ENCODE measurements at places on chromosomes 3 and 15.

GRCh38 chr3:85862893-85863455, 904.2 kb downstream of the CADM2 start:
- no peaks in the 10 kb centered on the region for H3K27me3 ChIP-seq
- DNase-seq: no peak
- no peaks in the 10 kb centered on the region for H3K36me3 ChIP-seq

- no peak for DNase-seq
- no peaks in the 10 kb centered on the region for H3K36me3 ChIP-seq
Measured at GRCh38 chr3:127789990-127790881, 32.1 kb downstream of the MGLL start.

DNA sequence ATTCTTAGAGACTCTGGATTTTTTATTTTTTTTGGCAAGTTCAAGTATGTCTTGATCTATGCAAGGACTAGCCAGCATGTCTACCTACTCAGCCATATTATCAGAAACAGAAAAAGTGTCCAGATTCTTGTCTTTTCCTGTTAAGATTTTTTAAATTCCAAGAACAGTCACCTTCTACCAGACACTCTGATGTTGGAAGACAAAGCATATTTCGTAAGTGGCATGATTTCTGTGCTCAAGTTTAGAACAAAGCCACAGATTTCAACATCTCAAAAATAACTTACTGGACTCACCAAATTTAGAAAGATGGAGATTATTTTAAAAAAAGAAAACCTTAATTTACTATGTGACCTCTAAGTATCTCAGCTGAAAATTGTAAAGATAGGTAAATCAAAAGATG, 61.9 kb downstream of the GOLGA6L7 start:
- no peak for DNase-seq
- H3K4me1 ChIP-seq: no peaks in the 10 kb centered on the region
- peaks cover 3% of the 10 kb centered on the region for H3K27me3 ChIP-seq
- no peak overlapping the region for H3K4me3 ChIP-seq
- H3K36me3 ChIP-seq: no peaks in the 10 kb centered on the region

DNA sequence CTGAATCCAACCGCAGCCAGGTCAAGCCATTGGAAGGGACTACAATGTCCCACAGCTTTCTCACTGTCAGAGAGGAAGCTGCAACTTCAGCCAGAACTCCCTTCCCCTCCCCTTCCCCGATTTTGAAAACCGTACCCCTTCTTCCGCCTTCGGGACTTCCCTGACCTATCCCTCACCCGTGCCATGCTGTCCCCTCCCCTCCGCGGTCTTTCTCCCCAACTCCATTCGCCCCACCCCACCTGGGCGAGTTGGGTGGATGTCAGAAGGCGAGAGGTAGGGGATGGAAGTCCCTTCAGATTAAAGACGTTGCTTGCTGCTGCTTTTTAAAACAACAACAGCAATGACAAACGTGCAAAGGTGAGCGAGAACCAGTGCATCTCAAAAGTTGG, 723 bp downstream of the CPNE4 start:
- H3K4me1 ChIP-seq: no peaks in the 10 kb centered on the region
- no peak overlapping the region for H3K27ac ChIP-seq
- no peak overlapping the region for H3K4me3 ChIP-seq
- peaks cover 15% of the 10 kb centered on the region for H3K27me3 ChIP-seq
- DNase-seq: no peak
- H3K36me3 ChIP-seq: no peaks in the 10 kb centered on the region

DNA sequence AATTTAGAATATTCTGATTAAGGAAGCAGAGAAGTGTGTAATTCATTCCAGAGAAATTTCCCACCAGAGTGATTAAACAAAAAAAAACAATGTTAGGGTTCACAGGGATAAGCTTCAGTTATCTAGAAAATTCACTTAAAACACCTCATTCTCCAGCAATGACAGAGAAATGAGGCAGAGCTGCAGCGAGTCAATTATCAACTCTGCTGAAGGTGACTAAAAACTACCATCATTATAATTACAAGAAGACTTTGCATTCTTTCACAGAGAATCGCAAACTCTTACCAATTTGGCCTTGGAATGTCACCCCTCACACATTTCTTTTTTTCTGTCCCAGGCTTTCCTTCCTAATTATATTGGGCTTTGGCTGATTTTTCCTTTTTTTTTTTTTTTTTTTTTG, 117.1 kb downstream of the RAB11A start:
- no peak for DNase-seq
- H3K4me1 ChIP-seq: no peaks in the 10 kb centered on the region
- H3K36me3 ChIP-seq: no peaks in the 10 kb centered on the region
- peaks cover 11% of the 10 kb centered on the region for H3K27me3 ChIP-seq
- H3K27ac ChIP-seq: no peak overlapping the region

DNA sequence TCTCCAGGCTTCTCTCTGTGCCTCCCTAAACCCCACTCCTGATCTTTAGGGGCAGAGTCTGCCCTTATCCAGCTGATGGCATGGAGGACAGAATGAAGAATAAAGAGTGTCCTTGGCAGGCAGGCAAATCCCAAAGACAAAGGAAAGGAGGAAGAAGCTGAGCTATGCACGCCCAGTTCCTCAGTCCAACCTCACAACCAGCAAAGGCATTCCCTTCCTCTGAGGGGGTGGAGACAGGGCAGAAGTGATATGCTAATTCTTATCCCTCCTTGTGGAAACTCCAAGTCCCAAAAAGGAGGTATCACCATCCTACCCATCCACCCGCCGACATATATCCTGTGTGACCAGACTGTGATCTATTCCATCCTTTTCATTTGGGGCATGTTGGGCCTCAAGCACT, 10.5 kb upstream of the CCDC54 start:
- H3K4me3 ChIP-seq: no peak overlapping the region
- no peaks in the 10 kb centered on the region for H3K36me3 ChIP-seq
- no peaks in the 10 kb centered on the region for H3K4me1 ChIP-seq
- H3K27me3 ChIP-seq: no peaks in the 10 kb centered on the region
- H3K27ac ChIP-seq: no peak overlapping the region

DNA sequence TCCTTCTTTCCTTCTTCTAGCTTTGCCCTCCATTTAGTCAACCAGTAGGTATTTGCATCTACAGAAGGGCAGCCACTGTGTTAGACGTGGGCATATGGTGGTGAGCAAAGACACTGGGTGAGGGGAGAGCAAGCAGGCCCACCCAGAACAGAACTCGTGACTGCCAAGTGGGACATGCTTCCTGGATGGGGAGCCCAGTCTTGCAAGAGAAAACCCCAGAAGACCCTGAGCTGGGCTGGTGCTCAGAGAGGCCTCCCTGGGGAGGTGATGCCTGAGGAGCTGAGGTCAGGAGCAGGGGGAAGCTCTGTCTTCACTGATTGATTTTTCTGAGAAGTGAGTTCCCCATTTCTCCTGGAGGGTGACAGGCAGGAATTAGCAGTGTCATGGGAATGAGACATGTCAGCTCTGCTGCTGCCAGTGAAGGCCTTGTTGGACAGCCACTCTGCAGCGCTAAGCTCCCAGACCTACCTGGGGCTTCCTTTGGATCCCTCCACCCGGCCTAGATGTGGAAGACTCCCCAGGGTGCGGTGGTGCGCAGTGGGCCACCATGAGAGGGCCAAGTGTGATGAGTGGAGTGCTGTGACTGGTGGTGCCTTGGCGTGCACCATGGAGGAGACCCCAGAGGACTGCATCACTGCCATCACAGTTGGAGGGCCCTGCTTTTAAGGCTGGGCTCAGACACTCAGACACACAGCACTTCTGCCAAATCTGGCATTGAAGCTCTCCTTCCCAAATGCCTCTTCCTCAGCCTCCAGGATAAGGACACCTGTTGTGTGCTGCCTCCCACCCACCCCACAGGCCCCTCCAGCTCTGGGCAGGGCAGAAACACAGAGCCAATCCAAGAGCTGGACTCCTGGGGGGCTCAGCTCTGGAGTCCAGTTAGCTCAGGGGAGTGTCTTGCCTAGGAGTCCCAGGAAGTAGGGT, 40.0 kb upstream of the TOPBP1 start:
- H3K27ac ChIP-seq: no peak overlapping the region
- no peaks in the 10 kb centered on the region for H3K4me1 ChIP-seq
- DNase-seq: no peak
- no peaks in the 10 kb centered on the region for H3K27me3 ChIP-seq
- no peak overlapping the region for H3K4me3 ChIP-seq
- no peaks in the 10 kb centered on the region for H3K36me3 ChIP-seq

DNA sequence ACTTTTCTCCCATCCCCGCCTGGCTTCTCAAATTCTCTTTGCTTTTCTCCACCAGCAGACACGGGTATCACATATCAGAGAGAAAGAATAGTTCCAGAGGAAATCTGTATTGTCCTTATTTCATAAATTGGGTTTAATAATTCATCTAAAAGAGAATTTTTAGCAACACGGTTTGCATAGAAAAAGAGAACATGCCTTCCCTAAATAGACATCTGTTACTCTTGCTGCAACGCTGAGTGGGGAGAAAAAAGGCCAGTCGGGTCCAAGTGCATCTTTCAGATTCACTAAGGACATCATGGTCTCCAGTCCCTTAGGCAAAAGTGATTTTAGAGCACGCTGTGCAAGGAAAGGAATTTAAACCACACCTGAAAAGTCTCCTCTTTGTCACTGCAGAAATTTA, 201.3 kb downstream of the ABHD5 start:
- no peaks in the 10 kb centered on the region for H3K4me1 ChIP-seq
- no peak overlapping the region for H3K4me3 ChIP-seq
- H3K27me3 ChIP-seq: peaks cover 9% of the 10 kb centered on the region
- no peaks in the 10 kb centered on the region for H3K36me3 ChIP-seq
- H3K27ac ChIP-seq: no peak overlapping the region
- DNase-seq: no peak

- peaks cover 18% of the 10 kb centered on the region for H3K4me1 ChIP-seq
- no peak overlapping the region for H3K27ac ChIP-seq
- DNase-seq: no peak
- no peaks in the 10 kb centered on the region for H3K36me3 ChIP-seq
Measured at GRCh38 chr3:72481542-72481941, 366.7 kb downstream of the SHQ1 start.

DNA sequence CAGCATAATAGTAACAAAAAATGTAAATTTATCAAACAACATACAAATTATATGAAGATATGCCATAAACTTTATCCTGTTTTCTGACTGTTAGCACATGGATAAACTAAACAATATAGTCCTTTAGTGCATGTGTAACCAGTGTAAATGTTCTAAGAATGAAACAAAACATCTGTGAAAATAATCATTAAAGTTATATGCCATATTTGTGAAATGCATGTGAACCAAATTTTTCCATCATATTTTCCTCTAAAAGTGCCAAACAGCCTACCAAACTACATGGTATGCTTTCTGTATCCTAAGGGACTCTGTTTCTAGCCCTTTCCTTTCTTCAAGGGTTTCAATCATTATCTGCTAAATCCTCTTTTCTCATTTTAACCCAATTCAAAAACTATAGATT, 23.9 kb upstream of the RSL24D1 start:
- no peaks in the 10 kb centered on the region for H3K27me3 ChIP-seq
- H3K36me3 ChIP-seq: no peaks in the 10 kb centered on the region
- H3K4me3 ChIP-seq: no peak overlapping the region
- no peaks in the 10 kb centered on the region for H3K4me1 ChIP-seq
- H3K27ac ChIP-seq: no peak overlapping the region

DNA sequence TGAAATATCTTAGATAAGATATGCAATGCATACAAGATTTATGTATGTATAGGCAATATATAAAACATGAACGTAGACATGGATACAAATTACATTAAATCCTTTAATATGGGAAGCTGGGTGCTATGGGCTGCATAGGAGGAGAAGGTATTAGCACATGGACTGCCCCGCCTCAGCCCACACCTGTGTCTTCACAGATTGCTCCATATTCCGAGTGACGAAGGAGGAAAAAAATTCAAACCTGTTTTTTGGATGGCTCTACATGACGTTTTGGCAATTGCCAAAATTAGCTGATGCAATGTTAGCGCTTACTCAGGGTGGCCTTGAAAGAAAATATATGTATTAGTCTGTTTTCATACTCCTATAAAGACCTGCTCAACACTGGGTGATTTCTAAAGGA, 223.4 kb upstream of the SLCO3A1 start:
- no peaks in the 10 kb centered on the region for H3K36me3 ChIP-seq
- H3K27ac ChIP-seq: no peak overlapping the region
- H3K4me3 ChIP-seq: no peak overlapping the region
- H3K27me3 ChIP-seq: no peaks in the 10 kb centered on the region
- peaks cover 8% of the 10 kb centered on the region for H3K4me1 ChIP-seq
- DNase-seq: no peak

DNA sequence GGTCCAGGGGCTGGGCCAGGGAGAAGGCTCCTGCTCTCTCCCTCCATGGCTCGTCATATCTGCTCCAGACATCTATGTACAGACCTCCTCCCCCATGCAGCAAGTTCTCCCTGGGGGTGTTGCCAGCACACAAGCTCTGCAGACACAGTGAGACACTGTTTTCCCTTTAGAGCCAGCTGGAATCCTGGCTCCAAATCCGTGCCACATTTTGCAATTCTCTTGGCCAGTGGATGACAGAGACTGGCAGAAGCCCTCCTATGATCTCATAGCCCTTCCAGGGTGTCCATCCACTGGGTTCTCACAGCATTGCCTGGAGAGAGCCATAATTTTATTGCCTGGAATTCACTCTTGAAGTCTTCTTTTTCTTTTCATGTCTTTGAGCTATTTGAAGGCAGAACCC, 203.9 kb downstream of the TLE3 start:
- no peak overlapping the region for H3K4me3 ChIP-seq
- H3K27ac ChIP-seq: no peak overlapping the region
- H3K36me3 ChIP-seq: no peaks in the 10 kb centered on the region
- DNase-seq: peak; percentile 80
- peaks cover 5% of the 10 kb centered on the region for H3K4me1 ChIP-seq

GRCh38 chr3:46844397-46844796, 18.8 kb downstream of the MYL3 start:
- H3K4me1 ChIP-seq: peaks cover 9% of the 10 kb centered on the region
- H3K36me3 ChIP-seq: peaks cover 4% of the 10 kb centered on the region
- peak; percentile 42 for DNase-seq
- H3K4me3 ChIP-seq: no peak overlapping the region

- no peaks in the 10 kb centered on the region for H3K27me3 ChIP-seq
- DNase-seq: no peak
- H3K4me3 ChIP-seq: no peak overlapping the region
- no peak overlapping the region for H3K27ac ChIP-seq
- no peaks in the 10 kb centered on the region for H3K36me3 ChIP-seq
Measured at GRCh38 chr3:55491296-55491816, 4.2 kb upstream of the WNT5A start.

- DNase-seq: no peak
- H3K27me3 ChIP-seq: peaks cover 2% of the 10 kb centered on the region
- H3K4me3 ChIP-seq: no peak overlapping the region
- no peaks in the 10 kb centered on the region for H3K36me3 ChIP-seq
- H3K27ac ChIP-seq: no peak overlapping the region
Measured at GRCh38 chr15:29043736-29044502, 158.1 kb downstream of the APBA2 start.

DNA sequence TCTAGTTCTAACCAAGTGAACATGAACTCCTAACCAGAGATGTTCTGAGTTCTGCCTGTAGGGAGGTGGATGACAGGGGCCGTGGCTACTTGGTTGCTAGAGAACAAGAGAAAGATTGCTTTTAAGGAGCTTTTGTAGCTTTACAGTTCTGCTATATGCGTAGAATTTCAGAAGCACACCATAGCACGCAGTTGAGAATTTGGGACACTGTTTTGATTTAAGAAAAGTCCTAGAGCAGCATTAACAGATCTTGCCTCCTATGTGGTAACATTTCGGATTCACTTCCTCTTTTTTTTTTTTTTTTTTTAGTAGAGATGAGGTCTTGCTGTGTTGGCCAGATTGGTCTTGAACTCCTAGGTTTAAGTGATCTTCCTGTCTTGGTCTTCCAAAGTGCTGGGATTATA, 181.7 kb downstream of the TCF12 start:
- H3K27ac ChIP-seq: no peak overlapping the region
- H3K36me3 ChIP-seq: no peaks in the 10 kb centered on the region
- DNase-seq: no peak
- H3K27me3 ChIP-seq: no peaks in the 10 kb centered on the region
- no peak overlapping the region for H3K4me3 ChIP-seq
